M059J (cell line): ENCODE measurements at places on chromosomes 2 and 18.
A peak's percentile ranks its signal among the peaks of the same experiment; 100 is the strongest.

- peak; percentile 26 for DNase-seq
Observed at GRCh38 chr2:224432003-224432579, 30.2 kb upstream of the FAM124B start.

GRCh38 chr2:118535171-118535817, 312.2 kb downstream of the EN1 start:
- no peak for DNase-seq

DNA sequence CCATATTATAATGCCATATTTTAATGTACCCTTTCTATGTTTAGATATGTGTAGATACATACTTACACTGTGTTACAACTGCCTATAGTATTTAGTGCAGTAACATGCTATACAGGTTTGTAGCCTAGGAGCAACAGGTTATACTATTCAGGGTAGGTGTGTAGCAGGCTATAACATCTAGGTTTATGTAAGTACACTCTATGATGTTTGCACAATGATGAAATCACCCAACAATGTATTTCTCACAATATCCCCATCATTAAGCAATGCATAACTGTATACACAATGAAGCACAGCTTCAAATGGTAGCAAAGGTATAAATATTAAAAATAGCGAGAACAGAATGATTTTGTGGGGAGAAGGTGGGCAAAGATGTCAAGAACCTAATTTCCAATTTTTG, 117.8 kb downstream of the DYM start:
- DNase-seq: no peak

DNA sequence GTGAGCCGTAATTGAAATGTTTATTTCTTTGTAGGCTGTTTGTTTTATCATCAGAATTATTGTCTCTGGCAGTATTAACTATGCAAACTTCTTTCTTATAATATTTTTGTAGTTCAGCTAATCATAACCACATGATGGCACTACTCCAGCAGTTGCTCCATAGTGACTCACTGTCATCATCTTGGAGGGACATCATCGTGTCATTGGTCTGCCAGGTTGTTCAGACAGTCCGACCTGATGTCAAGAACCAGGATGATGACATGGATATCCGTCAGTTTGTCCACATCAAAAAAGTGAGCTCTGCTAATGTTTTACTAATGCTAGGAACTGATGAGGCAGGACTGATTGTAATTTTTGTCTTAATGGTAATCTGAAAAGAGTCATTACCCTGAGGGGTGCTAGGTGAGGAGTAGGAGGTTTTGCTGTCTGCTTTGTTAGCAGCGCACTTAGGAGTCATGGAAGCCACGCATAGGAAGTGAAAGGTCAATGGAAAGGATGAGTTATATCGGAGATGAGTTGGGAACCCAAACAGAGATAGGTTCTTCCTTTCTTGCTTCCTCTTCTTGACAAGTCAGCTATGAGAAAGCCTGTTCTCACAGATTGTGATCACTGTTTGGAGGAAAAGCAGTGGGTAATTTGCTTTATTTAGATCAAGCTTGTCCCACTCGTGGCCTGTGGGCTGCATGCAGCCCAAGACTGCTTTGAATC, 49.2 kb downstream of the PIKFYVE start:
- DNase-seq: peak; percentile 22

DNA sequence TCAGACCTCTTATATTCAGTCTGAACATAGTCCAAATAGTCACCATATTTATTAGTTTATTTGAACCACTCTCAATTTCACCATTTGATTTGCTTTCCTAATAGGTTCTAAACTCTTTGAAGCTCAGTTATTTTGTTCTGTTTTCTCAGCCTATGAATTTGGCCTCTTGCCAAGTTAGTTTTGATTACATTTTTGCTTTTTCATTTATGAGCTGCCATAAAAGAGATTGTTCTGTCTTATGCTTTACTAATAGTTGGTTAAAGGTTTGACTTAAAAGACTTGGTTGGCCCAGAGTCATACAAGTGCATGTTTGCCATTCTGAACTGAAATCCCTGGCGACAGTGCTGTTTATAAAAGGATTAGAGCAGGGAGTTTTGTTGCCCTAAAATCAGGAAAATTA, 85.9 kb upstream of the RANBP2 start:
- DNase-seq: no peak

DNA sequence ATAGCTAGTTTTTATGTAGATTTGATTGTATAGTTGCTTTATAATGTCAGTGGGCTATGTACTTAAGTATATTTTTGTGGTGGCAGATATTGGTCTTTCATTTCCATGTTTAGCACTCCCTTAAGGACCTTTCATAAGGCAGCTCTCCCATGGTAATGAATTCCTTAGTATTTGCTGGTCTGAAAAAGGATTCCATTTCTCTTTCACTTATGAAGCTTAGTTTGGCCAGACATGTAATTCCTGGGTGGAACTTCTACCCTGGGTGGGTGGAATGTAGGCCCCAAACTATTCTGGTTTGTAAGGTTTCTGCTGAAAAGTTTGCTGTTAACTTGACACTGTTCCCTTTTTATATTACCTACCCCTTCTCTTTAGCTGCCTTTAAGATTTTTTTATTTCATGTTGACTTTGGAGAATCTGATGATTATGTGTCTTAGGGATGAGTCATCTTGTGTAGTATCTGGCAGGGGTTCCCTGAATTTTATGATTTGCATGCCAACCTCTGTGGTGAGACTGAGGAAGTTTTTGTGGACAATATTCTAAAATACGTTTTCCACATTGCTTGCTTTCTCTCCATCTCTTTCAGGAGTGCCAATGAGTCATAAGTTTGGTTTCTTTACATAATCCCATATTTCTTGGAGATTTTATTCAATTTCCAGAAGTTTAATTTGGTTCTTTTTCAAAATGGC, 65.4 kb upstream of the VRK2 start:
- peak; percentile 79 for DNase-seq

DNA sequence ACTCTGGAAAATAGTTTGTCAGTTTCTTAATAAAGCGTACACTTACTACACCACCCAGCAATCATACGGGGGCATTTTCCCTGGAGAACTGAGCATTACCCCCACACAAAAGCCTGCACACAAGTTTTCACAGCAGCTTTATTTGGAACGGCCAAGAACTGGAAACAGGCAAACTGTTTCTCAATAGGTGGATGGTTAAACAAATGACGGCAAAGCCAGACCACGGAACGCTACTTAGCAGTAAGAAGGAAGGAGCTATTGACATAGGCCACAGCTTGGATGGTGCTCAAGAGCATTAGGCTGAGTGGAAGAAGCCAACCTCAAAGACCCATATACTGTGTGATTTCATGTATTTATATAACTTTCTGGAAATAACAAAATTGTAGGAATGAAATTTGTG, 9.0 kb downstream of the MALL start:
- peak; percentile 90 for DNase-seq

DNA sequence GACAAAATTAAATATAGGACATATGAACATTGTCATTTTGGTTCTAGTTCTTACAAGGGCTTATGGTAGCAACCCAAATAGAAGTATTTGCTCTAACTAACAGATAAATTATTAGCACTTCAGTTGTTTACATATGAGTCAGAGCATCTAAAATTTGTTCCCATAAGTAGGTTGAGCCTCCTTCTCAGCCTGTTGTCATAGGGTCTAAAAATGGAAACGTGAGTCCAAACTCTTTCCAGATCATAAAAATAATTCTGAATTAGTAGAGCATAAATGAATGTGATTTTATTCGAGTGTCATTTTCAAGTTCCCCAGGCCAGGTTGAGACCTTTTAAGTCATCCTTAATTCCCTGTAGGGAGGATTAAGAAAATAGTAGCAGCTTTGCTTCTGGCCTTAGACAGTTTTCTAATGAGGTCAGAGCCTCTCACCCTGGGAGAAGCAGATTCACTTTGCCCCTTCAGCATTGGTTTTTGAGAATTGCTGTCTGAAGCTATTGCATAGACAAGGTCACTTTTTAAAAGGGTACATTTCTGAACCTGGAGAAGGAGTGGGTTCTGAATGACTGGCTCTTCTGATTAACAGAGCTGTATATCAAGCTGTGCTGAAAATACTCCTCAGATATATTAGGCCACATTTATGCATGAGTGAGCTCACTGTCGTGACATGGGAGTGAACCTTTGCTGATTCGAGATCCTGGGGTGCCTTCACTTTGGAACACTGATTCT, 164.3 kb downstream of the NEDD4L start:
- DNase-seq: peak; percentile 78

DNA sequence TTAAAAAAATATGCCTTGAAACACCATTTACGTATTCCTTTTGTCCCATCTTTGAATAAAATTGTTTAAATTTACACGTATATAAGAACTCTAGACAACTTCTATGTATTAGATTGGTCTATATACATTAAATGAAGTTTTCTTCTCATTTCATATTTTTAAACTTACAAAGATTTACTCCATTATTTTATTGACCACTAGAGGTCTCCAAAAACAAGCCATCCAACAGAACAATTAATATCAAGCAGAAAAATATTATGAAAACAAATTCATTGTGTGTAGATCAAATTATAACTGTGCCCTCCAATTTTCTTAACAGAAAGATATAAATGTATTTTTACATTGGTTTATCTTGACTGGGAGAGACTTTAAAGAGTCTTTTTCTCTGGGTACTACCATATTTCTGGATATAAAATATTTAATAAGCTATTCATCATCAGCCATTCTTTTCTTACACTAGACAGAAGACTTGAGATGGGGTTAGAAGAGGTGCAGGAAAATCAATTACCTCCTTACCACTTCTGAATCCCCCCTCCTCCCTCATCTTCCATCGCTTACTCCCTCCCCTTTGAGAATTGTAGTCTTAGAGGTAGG, 66.5 kb downstream of the DPP4 start:
- DNase-seq: no peak

- DNase-seq: no peak
Observed at GRCh38 chr2:234999740-235000425, 48.1 kb downstream of the SH3BP4 start.

- no peak for DNase-seq
Observed at GRCh38 chr2:151906633-151906998, 78.4 kb upstream of the ARL5A start.

GRCh38 chr2:100903534-100904258, 83.8 kb downstream of the NPAS2 start:
- peak; percentile 94 for DNase-seq

- DNase-seq: no peak
Observed at GRCh38 chr2:134463699-134464022, 209.8 kb downstream of the MGAT5 start.
